ENCODE measurements at places on chromosomes 2 and 18.
A peak's percentile ranks its signal among the peaks of the same experiment; 100 is the strongest.

DNA sequence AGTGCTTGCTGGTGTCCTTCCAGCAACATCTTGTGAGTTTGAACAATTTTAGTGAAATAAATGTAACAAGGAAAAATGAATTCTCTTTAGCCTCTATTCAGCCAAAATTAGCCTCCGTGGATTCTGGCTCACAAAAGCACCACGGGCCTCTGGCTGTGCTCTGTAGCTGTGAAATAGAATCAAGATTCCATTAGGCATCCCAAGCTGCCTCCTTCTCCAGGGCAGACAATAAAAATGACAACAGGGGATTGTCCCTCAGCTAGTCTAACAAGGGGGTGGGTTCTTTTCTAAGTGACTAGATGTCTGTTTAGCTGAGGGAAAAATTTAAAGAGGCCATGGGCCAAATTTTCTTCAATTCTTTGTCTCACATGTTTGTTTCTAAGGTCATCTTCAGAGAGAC, 254.7 kb upstream of the FIGN start:
- no peak for DNase-seq
- H3K36me3 ChIP-seq = no peaks in the 10 kb centered on the region

GRCh38 chr2:176174824-176175708, 13.4 kb upstream of the HOXD1 start:
- H3K4me1 ChIP-seq = peaks cover 3% of the 10 kb centered on the region
- no peak overlapping the region for H3K27ac ChIP-seq
- H3K4me3 ChIP-seq = peak overlapping the region; percentile 25
- H3K36me3 ChIP-seq = peaks cover 4% of the 10 kb centered on the region
- DNase-seq = no peak

DNA sequence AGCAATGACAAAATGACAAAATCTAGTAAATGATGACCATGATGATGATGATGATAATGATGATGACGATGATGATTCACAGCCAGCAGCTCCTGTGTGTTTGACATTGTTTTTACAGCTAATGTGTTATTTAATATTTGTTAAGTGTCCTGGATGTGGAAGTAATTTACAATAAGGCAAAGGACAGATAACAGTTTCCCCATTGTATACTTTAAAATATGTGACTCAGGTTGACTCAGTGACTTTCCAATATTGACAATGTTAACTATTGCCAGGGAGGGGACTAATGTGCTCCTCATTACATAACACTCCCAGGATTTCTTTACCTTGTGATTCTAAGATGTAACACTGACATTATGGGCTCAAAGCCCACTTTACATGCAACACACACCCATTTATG, 602.2 kb downstream of the FBXO15 start:
- DNase-seq = no peak
- no peak overlapping the region for H3K4me3 ChIP-seq
- no peak overlapping the region for H3K27ac ChIP-seq
- H3K27me3 ChIP-seq = no peaks in the 10 kb centered on the region
- H3K36me3 ChIP-seq = no peaks in the 10 kb centered on the region
- no peaks in the 10 kb centered on the region for H3K4me1 ChIP-seq

- H3K27ac ChIP-seq = no peak overlapping the region
- no peak overlapping the region for H3K4me3 ChIP-seq
- H3K27me3 ChIP-seq = no peaks in the 10 kb centered on the region
Observed at GRCh38 chr2:117127680-117128079, 686.8 kb upstream of the DDX18 start.

DNA sequence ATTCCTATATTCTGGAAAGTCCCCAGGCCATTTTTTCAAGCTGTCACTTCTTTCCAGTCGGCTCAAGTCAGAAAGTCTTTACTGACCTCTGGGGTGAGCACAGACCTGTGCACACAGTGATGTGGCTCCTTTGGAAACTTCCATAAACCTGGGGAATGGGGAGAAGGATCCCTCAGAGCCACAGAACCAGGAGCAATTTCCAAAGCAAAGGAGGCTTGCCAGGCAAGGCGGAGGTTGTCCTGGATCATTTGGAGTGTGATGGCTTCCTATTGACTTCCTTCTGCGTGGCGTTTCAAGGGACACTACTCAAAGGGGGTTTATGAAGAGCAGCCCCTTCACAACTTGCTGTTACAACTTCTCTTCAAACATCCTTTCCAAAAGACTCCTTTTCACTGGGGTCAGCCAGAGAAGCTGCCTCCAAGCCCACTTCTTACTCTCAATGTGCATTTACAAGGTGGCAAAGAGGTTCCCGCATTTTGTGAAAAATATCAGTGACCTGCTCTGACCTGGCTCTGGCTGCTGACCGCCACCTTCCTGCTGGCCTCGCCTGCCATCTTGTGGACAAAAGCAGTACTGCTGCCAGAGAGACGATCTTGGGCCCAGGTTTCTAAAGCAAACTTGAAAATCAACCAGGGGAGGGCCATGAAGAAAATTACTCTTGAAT, 18.2 kb upstream of the TMEM247 start:
- H3K27ac ChIP-seq = peak overlapping the region; percentile 59
- peaks cover 16% of the 10 kb centered on the region for H3K27me3 ChIP-seq
- H3K4me1 ChIP-seq = peaks cover 10% of the 10 kb centered on the region

- no peak for DNase-seq
- no peaks in the 10 kb centered on the region for H3K4me1 ChIP-seq
- H3K27ac ChIP-seq = no peak overlapping the region
- H3K27me3 ChIP-seq = no peaks in the 10 kb centered on the region
- H3K4me3 ChIP-seq = no peak overlapping the region
Observed at GRCh38 chr2:109109342-109109741, 19.7 kb upstream of the SH3RF3 start.

DNA sequence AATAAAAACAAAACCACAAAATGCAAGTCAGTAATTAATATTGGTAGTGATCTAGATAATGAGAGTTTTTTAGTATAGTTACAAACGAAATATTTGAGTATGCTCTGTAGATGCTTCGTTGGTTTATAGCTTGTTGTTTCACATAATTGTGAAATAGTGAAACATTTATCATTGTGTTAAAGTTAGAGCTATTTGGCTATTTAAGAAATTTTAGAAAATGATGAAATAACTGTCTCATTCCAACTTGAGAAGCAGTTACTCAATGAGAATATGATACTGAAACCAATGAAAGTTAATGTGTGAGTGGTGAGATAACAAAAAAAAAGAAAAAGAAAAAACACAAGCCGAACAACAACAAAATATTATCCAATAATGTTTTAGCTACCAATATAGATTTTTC, 475.6 kb upstream of the ZEB2 start:
- DNase-seq = no peak
- no peaks in the 10 kb centered on the region for H3K36me3 ChIP-seq
- H3K27ac ChIP-seq = no peak overlapping the region
- no peaks in the 10 kb centered on the region for H3K27me3 ChIP-seq
- H3K4me1 ChIP-seq = no peaks in the 10 kb centered on the region

Data from T-helper 17 cell (primary cell).